Urothelium cell line (cell line): ENCODE measurements at places on chromosomes 1 and 21.

- no peak for DNase-seq
Measured at GRCh38 chr1:94503153-94503552, 38.4 kb downstream of the F3 start.

DNA sequence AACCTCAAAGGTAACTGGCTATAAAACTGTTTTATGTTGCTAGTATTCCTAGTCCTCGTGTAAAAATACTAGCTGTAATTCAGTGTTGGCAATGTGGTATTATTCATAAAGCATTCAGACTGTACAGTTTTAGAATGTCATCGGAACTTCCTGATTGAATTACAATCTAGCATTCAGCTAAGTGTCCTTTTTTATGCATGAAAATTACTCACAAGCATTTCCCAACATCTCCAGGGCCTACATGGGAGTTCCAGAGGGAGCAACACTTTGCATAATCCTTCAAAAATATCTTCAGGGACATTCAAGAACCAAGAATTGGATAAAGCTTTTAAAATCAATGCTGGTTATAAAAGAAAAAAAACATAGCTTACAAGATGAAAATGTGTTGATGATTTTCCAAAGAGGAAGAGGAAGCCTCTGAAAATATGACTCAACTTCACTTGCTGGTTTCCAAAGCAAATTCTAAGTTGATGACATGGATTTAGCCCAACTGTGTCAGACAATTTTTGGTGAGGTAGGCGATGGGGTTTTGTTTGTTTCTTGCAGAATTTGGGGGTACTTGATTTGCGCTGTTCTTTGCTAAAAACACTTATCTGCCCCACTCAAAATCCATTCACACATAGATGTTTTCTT lies 137.8 kb downstream of the SLC44A5 start:
- no peak for DNase-seq

GRCh38 chr1:15765495-15766194 lies 7.0 kb downstream of the FBLIM1 start:
- peak; percentile 82 for DNase-seq

DNA sequence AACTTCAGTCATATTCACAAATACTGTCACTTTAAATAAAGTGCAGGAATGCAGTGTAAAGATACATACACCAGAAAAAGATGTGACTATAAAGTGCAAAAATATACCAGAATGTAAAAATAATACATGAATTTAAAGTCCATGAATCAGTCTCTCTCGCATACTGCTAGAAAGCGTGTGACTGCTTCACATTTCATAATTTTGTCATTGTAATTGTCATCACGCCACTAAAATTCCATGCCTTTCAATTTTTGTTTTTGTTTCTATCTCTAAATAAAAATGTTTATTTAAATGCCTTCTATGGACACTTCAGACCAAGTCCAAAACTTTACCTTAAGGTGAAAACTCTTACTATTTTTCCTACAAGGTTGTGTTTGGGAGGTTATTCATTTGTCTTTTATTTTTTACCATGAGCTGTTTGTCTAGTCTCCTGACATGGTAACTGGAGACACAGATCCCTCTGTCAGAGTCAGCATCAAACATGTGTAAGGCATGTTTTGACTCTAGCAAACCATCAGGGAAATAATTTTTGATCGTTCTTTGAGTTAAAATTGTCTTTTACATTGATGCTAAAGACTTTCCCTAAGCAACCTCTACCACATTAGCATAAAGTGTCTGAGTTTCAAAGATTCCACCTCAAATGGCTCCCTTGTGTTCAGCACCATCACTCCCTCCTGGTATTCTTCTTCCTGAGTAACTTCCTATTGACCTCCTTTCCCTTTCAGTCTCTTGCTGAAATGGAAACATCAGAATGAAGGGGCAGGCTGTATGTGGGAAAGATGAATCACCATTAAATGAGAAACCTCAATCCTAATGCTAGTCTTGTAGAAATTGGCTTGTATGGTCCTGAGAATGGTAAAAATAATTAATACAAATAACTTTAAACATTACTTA lies 14.0 kb upstream of the AIM2 start:
- DNase-seq, result no peak

GRCh38 chr1:201989354-201990128 lies 7.1 kb downstream of the RNPEP start:
- DNase-seq, result no peak

DNA sequence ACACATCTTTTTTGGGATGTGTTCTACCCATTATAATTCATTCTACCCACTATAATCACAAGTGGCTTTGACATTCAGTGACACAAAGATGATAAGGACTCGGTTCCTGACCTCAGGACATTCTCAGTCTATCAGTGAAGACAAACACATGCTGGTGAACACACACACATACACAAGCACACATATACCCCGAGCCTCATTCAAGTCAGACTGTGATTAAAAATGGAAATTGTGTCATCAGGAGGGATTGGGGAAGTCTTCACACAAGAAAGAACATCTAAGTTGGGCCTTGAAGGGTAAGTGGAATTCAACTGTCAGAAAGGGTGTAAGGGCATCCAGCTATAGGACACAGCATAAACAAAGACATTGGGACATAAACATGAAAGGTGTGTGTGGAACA lies 2.6 kb upstream of the LAD1 start:
- no peak for DNase-seq

GRCh38 chr1:107803579-107803978 lies 161.4 kb downstream of the VAV3 start:
- DNase-seq, result no peak

GRCh38 chr1:86507935-86508582 lies 38.8 kb upstream of the CLCA4 start:
- no peak for DNase-seq

- no peak for DNase-seq
Measured at GRCh38 chr1:43009274-43009673, 50.6 kb upstream of the SLC2A1 start.

DNA sequence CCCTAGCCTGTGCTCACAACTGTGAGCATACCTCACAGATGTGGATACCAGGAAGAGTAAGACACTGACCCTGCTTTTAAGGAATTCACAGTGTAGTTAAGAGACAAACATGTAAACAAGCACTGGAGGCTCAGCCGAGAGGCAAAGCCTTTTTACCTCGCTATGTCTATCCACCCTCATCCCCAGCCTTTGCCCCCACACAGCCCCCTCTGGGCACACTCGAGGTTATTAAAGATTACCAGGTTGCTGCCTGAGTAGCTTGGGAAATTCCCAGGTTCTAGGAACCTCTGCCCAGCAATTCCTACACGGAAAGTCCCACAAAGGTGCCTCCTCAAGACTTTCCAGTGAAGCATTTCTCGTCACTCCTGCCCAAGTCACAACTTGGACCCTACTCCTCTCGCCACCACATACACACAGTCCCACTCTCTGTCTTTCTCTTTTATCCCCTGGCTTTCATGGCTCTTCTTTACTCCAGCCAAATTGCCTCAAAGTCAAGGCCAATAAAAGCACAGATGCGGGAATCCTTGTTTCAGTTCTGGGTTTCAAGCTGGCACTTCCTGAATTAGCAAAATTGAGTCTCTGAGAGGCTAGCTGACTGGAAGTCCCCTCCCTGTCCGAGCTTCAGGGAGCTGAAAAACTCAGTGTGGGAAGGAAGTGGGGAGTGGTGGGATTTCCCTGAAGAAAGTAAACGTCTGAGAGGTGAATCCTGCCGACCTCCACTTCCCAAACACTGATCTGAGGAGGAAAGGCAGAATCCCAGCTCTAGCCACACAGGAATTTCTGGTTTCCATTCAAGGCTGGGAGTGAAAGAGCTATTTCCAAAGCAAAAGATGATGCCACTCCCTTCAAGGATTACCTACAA lies 7.6 kb downstream of the DENND2D start:
- no peak for DNase-seq
